SK-MEL-5 (cell line): ENCODE measurements at places on chromosomes 4 and X. TPM values are rescaled to one million over a fixed set of nuclear protein-coding genes. Genes with fewer than 3 reads are reported as not detected.

Gene SLC49A3
- not detected in 2 replicates for total RNA-seq

Gene WDR17
- 9.9 and 10.7 TPM in 2 replicates for total RNA-seq

Gene ENAM
- total RNA-seq = 0.08 TPM in 1 of 2 replicates, not detected in the other

Gene MAGEB1
- not detected in 2 replicates for total RNA-seq

- no peak for DNase-seq
Measured at GRCh38 chr4:98150092-98150761, 7.0 kb upstream of the STPG2 start.

GRCh38 chr4:37246891-37247290 is 2.3 kb downstream of the NWD2 start:
- no peak for DNase-seq

- DNase-seq = peak; percentile 63
Measured at GRCh38 chr4:71229477-71230270, 109.1 kb upstream of the SLC4A4 start.

GRCh38 chrX:41397219-41397618 is 49.9 kb upstream of the NYX start:
- DNase-seq = no peak

DNA sequence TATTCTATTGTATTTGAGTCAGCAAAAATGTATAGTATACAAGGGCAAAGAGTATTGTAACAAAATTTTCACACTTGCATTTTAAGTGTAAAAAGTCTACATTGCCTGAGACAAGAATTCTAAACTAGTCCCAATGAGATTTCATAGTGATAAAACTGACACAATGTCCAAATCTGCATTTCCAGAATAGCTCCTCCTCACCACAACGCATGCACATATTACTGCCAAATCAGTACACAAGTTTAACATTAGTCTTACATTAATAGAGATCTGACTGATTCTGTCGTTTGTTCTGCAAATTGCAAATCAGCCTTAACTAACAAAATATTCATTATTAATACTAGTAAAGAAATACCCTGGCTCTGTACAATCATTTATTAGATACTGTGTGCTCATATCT is 222.2 kb upstream of the NEIL3 start:
- DNase-seq = no peak
